A549 treated with Mapracorat at 1 μM for 4 hours (cell line): ENCODE measurements at places on chromosomes 1 and 21. TPM values are rescaled to one million over a fixed set of nuclear protein-coding genes. Genes with fewer than 3 reads are reported as not detected.

The HCRTR1 gene
- total RNA-seq: not detected in 5 replicates

The C1orf87 gene
- total RNA-seq: not detected in 5 replicates

The RIT1 gene
- 19.9 to 23.6 TPM (median 20.5 TPM) in 5 replicates for total RNA-seq

The CRYAA gene
- total RNA-seq: not detected in 5 replicates

The WDR3 gene
- 24.8 to 33.6 TPM (median 27.0 TPM) in 5 replicates for total RNA-seq

The PTPN22 gene
- total RNA-seq: not detected in 5 replicates

The AMPD1 gene
- total RNA-seq: not detected in 5 replicates

The C8B gene
- total RNA-seq: not detected in 5 replicates

The LAX1 gene
- not detected in 5 replicates for total RNA-seq

The HES2 gene
- 2.6 to 5.7 TPM (median 5.2 TPM) in 5 replicates for total RNA-seq

The BROX gene
- total RNA-seq: 16.9 to 21.2 TPM (median 19.3 TPM) in 5 replicates

The NECAP2 gene
- 39.0 to 44.2 TPM (median 40.0 TPM) in 5 replicates for total RNA-seq

The ESPN gene
- total RNA-seq: 0.55 to 1.0 TPM (median 0.68 TPM) in 5 replicates

The LENEP gene
- 0.34 TPM in 1 of 5 replicates, not detected in the others for total RNA-seq

The ANKRD35 gene
- 0.04 to 0.08 TPM (median 0.05 TPM) in 3 of 5 replicates, not detected in the others for total RNA-seq

The AQP10 gene
- total RNA-seq: not detected in 5 replicates

The AMY1A gene
- not detected in 5 replicates for total RNA-seq

The GUCA2A gene
- total RNA-seq: not detected in 5 replicates

The KCNA2 gene
- 0.02 to 0.10 TPM in 2 of 5 replicates, not detected in the others for total RNA-seq

The TAL1 gene
- total RNA-seq: not detected in 5 replicates

The SETD4 gene
- total RNA-seq: 8.3 to 12.2 TPM (median 10.2 TPM) in 5 replicates

The IFNLR1 gene
- 0.85 to 1.4 TPM (median 1.1 TPM) in 5 replicates for total RNA-seq

The KDF1 gene
- 0.18 to 0.30 TPM (median 0.22 TPM) in 3 of 5 replicates, not detected in the others for total RNA-seq

The ARMH1 gene
- 0.38 to 1.2 TPM (median 0.98 TPM) in 5 replicates for total RNA-seq

The CLCA1 gene
- total RNA-seq: not detected in 5 replicates

The SYNJ1 gene
- 1.9 to 3.8 TPM (median 2.6 TPM) in 5 replicates for total RNA-seq

The LY9 gene
- total RNA-seq: 0.07 to 0.19 TPM (median 0.14 TPM) in 4 of 5 replicates, not detected in the other

The TMEM61 gene
- 0.49 to 0.86 TPM (median 0.63 TPM) in 5 replicates for total RNA-seq

The KRTAP10-3 gene
- total RNA-seq: not detected in 5 replicates

The SPRR2G gene
- total RNA-seq: not detected in 5 replicates

The PRAMEF14 gene
- total RNA-seq: not detected in 5 replicates

The TRNP1 gene
- 182 to 277 TPM (median 266 TPM) in 5 replicates for total RNA-seq

The PTAFR gene
- 0.09 to 0.24 TPM (median 0.18 TPM) in 5 replicates for total RNA-seq

The DMBX1 gene
- total RNA-seq: 0.63 to 1.2 TPM (median 0.94 TPM) in 5 replicates

The LINGO4 gene
- total RNA-seq: not detected in 5 replicates

The TMEM82 gene
- total RNA-seq: not detected in 5 replicates
